ENCODE measurements at places on chromosomes 3 and 15.
A peak's percentile ranks its signal among the peaks of the same experiment; 100 is the strongest.

DNA sequence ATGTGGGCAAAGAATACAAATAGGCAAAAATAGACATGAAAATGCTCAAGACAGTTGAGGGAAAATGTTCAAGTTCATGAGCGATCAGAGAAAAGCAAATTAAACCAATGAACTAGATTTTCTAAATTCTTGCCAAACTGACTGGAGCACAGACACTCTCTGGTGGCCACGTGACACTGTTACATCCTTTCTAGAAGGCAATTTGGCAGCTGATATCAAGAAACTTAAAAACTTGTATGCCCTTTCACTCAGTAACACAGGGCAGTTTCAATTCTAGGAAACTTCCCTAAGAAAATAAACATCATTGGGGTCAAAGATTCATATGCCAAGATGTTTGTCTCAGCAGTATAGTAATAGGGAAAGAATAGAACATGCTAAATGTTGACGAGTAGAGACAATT, 52.2 kb downstream of the ABHD5 start:
- DNase-seq, result peak; percentile 66

DNA sequence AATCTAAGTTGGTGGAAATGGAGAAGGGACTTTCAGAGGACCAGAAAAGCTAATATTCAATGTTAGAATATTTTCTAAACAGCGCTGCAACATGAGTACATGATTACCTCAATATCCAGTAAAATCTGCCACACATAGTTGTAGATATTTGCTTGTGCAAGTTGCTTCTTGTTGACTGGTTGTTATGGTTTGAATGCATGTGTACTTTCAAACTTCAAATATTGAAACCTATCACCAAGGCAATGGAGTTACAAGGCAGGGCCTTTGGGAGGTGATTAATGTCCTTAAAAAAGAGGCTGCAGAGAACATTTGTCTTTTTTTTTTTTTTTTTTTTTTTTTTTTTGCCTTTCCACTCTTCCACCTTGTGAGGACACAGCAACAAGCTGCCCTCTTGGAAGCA, 49.9 kb downstream of the TMCO5A start:
- no peak for DNase-seq

DNA sequence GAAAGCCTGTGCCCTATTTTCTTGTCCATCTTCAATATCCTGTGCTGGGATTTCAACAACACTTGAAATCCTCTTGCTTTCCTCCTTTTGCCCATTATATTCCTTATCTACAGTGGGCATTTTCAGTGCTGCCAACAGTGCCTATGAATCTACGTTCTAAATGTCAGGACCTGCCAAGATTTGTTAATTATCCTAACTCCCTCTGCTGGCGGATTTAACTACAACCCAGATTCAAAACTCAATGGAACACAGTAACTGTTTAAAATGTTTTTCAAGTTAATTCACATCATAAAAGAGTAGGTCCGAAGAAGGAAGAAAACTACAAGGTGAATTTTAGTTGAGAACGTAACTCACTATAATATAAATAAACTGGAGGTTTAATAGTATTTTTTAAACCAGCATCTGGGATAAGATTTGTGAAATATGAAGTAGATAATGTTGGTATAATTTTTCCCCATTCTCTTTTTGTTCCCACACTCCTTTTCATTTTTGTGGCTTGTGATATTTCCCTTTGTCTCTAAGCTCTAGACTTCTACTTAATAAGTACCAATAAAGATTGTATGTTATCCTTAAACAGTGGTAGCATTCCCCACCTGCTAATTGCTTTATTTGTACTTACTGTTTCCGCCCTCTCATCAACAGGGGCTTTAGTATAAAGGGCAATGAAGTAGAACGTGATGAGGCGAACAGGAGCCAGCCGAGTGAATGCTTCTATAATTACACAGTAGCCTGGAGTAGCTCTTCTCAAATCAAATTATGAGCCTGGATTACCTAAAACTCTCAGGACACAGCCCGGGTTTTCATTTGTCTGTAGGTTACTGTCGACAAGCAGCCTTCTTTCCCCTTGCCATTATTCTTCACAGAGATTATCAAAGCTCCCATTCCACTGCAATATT, 302.5 kb upstream of the ATP11B start:
- DNase-seq, result no peak

GRCh38 chr3:33278163-33278562, 921 bp downstream of the FBXL2 start:
- DNase-seq, result no peak

- no peak for DNase-seq
These were observed 919 bp downstream of the IDH2 start for GRCh38 chr15:90101130-90101968.

DNA sequence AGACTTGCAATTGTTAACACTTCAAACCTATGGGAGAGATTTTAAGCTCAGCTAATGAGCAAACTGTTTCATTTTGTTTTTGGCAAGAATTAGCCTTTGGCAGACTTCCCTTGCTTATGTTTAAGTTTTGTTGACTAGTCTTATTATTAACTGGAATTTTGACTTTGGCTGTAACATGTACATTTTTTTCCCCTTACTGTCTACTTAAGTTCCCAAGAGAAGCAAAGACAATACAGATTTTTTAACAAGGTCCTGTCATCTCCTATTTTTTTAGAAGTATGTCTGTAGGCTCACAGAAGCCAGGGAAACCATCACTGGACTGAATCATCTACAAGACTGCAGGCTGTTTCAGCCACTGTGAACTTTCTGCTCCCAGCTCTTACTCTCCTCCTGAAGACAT, 74.3 kb downstream of the DGKG start:
- DNase-seq, result peak; percentile 74
